Adrenal gland (tissue), 19 donors: ENCODE measurements at places on chromosomes 6 and 20.
A peak's percentile ranks its signal among the peaks of the same experiment; 100 is the strongest.

DNA sequence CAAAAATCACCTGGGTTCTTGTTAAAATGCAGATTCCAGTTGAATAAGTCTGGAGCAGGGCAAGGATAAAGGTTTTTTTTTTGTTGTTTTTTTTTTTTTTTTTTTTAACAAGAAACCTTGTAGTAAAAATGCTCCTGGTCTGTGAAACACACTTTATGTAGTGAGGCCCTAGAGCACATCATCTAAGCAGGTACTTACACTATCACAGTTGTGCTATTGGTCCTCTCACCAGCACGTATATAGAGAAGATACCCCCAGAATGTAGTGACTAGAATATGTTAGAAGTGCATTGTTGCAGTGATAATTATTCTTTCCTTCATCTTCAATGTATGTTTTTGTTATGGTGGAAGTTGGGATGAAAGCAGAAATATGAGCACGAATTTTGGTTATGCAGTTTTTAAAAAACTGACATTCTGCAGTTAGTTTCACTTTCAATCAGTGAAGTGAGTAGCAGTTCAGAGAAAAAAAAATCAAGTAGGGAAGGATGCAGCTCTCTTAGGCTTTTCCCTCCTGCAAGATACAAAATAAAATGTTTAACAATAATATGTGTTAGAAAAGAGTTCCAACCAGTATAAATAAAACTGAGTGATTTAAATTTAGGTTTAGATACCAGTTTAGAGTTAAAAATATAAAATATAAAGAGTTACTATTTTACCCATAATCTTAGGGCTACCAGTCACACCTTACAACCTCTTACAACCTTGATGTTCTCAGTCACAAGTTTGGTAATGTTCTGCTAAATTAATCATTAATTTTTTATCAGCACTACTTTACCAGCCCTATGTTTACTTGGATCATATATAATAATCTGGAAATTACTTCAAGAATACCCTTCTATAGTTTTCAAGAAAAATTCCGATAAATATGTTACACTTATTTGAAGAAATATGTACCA, 9.2 kb upstream of the DEFB113 start:
- DNase-seq = no peak

DNA sequence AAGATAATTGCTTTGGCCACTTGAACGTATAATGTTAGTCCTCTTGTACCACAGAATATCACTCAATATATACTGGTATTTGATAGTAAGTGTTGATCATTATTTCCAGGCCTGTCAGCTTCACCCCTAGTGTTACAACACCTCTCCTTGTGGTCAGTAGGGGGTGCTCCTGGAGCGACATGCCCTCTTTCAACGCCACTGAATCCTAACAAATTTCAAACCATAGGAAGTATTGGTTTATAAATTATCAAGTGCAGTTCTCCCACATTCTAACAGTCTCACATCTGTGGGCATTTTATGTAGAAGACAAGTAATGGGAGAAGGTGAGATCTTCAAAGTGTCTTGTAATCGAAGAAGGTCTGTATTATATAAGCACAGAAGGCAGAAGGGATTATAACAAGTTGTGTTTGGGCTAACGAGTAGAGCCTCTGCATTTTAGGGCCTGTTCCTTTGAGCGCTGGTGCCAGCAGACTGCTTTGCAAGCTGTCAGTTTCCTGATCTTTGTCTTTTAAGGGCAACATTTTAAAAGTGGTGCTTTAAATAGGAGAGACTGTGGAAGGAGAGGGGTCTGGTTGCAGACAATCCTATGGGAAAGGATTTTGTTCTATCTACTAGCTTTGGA, 57.1 kb upstream of the CEP162 start:
- DNase-seq = no peak

GRCh38 chr6:85864453-85865401, 222.0 kb upstream of the SYNCRIP start:
- peak; percentile 47 for DNase-seq

- DNase-seq = no peak
Measured at GRCh38 chr6:106568530-106568929, 60.8 kb downstream of the RTN4IP1 start.

DNA sequence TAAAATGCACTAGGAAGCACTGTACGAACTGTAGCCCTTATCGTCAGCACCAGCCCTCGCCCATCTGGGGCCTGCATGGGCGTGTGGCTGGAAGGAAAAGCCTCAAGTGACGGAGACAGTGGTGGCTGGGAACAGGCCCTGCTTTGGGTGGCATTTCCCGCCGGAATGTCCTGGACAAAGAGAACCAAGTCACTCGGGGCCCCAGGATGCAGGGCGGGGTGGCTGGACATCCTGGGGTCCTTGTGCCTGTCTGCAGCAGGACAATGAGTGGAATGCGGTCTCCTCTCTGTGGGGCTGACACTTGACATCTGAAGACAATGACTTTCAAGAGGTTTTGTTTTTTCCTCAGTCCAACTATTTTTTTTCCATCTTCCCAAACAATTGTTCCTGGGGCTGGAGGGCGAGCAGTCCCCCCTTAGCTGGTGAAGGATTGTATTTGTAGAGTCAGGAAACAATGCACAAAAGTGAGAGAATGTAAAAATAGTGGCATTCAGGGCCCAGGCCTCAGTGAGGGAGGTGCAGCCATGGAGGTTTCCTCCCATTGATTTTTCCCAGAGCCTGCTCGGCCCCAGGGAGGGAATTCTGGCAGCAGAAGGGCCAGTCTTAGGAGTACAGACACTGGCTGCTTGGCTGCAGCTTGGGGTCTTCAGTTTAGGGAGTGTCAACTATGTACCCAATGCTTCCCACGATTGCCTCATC, 64.4 kb downstream of the PREX1 start:
- no peak for DNase-seq

DNA sequence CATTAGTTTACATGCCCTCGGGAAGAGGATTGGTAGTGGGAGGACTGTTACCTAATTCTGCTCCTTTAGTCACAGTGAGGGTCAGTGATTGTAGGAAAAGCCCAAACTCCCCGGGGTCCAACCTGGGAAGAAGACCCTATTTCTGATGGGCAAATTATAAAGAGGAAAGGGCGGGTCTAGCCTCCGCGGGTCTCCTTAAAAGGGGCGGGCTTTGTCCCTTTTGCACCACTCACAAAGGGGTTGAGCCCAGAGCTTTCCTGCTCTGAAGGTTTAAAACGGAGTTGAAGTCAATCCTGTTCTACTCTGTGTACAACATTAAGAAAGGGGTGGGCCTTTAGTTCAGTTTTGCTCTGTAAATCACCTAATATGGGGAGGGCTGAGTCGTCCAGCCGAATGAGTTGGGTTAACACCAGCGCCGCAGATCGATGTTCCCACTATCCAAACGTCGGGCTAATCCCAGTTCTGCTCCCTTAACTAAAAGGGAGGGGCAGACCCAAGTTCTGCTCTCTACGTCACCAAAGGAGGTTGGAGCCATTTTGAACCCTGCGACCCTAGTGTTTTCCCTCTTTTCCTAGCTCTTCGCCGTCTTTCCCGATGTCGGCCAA, 920 bp upstream of the RNF5 start:
- peak; percentile 34 for DNase-seq

DNA sequence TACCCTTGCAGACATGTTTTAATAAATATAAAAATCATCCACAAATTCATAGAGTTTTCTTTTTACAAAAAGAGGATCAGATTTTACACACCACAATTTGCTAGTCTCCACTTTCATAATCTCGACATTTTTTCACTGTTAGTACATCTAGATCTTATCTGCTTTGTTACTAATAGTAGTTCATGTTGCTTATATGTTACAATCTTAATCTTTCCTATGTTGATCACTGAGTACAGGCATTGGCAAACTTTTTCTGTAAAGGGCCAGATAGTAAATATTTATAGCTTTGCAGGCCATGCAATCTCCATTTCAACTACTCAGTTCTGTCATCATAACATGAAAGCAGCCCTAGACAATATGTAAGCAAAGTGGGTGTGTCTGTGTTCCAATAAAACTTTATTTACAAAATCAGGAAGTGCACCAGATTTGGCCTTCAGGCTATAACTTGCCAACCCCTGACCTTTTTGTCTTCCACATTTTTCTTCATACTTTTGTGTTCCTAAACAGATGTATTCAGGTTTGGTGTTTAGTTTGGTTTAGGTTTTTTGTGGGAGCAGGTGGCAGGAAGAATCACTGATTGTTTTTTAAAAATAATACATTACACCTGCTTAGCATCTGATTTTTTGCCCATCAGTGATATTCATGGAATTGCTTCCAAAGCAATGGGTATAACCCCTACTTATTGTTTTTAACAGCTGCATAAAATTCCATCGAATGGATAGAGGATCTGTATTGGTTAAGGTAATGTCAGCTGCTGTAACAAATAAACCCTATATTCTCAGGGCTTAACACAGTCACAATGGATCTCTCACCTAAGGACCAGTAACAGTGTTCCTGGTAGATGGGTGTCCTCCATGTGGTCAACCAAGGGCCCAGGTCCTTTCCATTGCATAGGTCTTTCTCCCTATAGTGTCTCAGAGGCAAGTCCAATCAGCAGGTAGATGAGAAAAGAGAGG, 61.2 kb downstream of the EYA2 start:
- no peak for DNase-seq

GRCh38 chr20:44961870-44962267, 1.7 kb upstream of the TOMM34 start:
- DNase-seq = peak; percentile 35
